ENCODE measurements at places on chromosomes 5 and 9. TPM values are rescaled to one million over a fixed set of nuclear protein-coding genes. Genes with fewer than 3 reads are reported as not detected.

GHR gene
- 2.2 TPM for total RNA-seq

ZNG1E gene
- 125 TPM for total RNA-seq

IL5 gene
- total RNA-seq = not detected

YTHDC2 gene
- total RNA-seq = 100 TPM

EFNA5 gene
- 15.7 TPM for total RNA-seq

SPOCK1 gene
- 70.7 TPM for total RNA-seq

SPATA31D4 gene
- not detected for total RNA-seq

PHF24 gene
- total RNA-seq = 40.1 TPM

SH3GL2 gene
- total RNA-seq = 81.1 TPM

LRRC8A gene
- total RNA-seq = 25.7 TPM

PDE8B gene
- total RNA-seq = 5.6 TPM
